Left cardiac atrium (tissue), 4 donors: ENCODE measurements at places on chromosomes 16 and 17. TPM values are rescaled to one million over a fixed set of nuclear protein-coding genes. Genes with fewer than 3 reads are reported as not detected.

- no peak for DNase-seq
Measured at GRCh38 chr17:7511108-7511507, 26.9 kb downstream of the POLR2A start.

- peak; percentile 42 for DNase-seq
Measured at GRCh38 chr16:68236137-68236825, 354 bp upstream of the ESRP2 start.

- no peak for DNase-seq
Measured at GRCh38 chr16:2091547-2092255, 43.9 kb downstream of the TSC2 start.

ETV4 gene
- total RNA-seq: 0.91 TPM

GRCh38 chr16:56931271-56931891 is 561 bp upstream of the HERPUD1 start:
- DNase-seq: peak; percentile 25

- no peak for DNase-seq
Measured at GRCh38 chr16:63188086-63188771, 1152.0 kb upstream of the CDH8 start.

GRCh38 chr16:89365044-89365467 is 125.3 kb downstream of the ANKRD11 start:
- DNase-seq: no peak

DNA sequence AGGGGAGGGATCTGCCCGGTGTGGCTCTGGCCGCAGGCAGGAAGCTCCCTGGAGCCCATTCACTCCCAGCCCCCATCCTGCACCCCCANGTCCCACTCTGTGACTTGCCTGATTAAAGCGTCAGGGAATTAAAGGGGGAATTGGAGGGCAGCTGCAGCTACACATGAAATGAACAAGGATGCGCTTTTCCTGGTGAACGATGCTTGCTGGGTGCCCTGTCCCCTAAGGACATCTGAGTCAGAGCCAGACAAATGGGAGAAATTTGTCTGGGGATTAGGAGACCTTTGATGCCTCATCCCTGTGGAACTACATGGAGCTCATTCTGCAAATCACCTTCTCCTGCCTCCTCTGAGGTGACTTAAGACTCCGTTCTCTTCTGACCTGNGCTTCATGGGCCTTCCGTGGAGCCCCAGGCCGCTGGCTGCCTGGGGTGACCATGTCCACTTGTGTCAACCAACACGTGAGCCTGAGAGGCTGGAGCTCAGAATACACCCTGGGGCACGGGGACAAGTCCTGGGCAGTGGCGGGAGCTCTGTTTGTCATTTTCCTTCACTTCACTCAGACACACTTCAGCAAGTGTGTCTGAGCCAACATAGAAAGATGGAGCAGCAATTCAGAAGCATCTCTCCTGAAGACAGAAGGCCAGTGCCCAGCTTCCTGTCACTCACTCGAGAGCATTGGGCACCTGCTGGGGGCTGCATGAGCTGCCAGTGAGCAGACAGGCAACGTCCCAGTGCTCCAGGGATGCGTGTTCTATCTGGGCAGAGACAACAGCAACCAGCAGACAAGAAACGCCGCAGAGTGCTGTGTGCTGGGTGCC is 54.1 kb downstream of the METRNL start:
- DNase-seq: no peak

- DNase-seq: no peak
Measured at GRCh38 chr17:32484041-32484461, 2.7 kb upstream of the CDK5R1 start.

GRCh38 chr17:56891751-56892150 is 22.1 kb downstream of the TRIM25 start:
- DNase-seq: peak; percentile 41

CA5A gene
- not detected for total RNA-seq

MYH8 gene
- total RNA-seq: not detected

ABCA3 gene
- total RNA-seq: 9.6 TPM

CFAP119 gene
- 0.52 TPM for total RNA-seq

DNA sequence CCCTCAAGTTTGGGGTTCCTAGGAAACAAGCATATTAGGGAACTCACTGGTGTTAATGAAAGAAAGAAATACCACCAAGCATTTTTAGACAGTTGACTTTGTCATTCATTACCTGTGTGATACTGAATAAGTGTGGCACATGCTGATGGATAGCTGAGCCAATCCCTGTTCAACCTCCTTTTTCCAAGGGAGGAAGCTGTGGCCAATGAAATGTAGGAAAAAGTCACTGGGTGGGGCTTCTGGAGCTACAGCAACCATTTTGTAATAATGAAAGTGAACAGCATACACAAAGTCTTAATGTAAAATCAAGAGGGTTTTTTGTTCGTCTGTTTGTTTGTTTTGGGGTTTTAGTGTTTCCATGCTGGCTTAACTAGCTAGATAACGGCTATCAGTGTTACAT is 254.3 kb upstream of the SALL1 start:
- no peak for DNase-seq
